Effector CD8-positive, alpha-beta T cell (primary cell): ENCODE measurements at places on chromosomes 2 and 18.

- no peak for DNase-seq
Observed at GRCh38 chr2:151289972-151290866, 751 bp upstream of the NMI start.

GRCh38 chr2:100242476-100242875 is 79.8 kb downstream of the LONRF2 start:
- DNase-seq = no peak

GRCh38 chr2:219325657-219326315 is 6.8 kb downstream of the RESP18 start:
- DNase-seq = no peak

DNA sequence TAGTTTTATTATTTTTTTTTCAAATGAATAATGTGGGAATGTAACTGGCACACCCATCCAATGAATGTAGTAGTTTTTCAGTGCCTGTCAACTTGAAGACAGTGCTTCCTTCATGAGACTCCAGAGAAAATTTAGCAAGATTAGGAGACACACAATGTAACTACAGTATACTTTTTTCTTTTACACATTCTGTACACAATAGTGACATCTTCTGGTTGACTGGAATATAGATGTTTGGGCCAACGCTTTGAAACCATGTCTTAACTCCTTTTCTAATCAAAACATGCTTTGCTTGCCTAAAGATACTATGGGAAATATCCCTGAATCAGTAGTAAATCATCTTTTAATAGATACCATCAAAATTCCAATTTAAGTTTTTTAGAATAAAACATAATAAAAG is 229.5 kb upstream of the ZC3H15 start:
- DNase-seq = no peak

GRCh38 chr2:166485558-166486178 is 8.4 kb downstream of the SCN7A start:
- no peak for DNase-seq

DNA sequence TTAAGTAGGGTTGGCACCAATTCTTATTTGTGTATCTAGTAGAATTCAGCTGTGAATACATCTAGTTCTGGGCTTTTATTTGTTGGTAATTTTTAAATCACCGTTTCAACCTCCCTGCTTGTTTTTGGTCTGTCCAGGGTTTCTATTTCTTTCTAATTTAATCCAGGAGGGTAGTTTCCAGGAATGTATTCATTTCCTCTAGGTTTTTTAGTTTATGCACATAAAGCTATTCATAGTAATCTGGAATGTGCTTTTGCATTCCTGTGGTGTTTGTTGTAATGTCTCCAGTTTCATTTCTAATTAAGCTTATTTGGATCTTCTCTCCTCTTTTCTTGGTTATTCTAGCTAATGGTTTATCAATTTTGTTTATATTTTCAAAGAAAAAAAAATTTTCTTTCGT is 1361.8 kb upstream of the DDX18 start:
- no peak for DNase-seq

- DNase-seq = no peak
Observed at GRCh38 chr2:230869914-230870543, 5.3 kb downstream of the ITM2C start.

GRCh38 chr2:66432801-66433694 is 1.9 kb upstream of the MEIS1 start:
- no peak for DNase-seq

DNA sequence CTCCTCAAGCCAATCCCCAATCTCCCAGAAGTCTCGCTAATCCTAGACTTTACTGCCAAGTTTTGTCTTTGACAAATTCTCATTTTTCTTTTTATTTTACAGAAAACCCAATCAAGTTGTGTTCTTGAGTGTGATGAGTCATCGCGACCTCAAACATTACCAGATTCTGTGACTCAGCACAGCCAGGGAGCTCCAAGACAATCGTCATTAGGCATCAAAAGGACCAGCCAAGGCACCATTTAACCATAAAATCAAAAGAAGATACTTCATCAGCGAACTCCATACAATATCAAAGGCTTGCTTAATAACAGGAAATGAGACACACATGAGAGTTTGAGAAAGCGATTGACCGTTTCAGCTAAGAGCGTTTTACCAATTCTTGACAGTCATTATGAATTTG is 146.2 kb upstream of the AGAP1 start:
- DNase-seq = no peak
